ENCODE measurements at places on chromosomes 12 and 14.

- DNase-seq, result no peak
Observed at GRCh38 chr14:85482552-85482951, 47.4 kb upstream of the FLRT2 start.

GRCh38 chr12:131015581-131016337, 62.1 kb downstream of the ADGRD1 start:
- DNase-seq, result no peak

DNA sequence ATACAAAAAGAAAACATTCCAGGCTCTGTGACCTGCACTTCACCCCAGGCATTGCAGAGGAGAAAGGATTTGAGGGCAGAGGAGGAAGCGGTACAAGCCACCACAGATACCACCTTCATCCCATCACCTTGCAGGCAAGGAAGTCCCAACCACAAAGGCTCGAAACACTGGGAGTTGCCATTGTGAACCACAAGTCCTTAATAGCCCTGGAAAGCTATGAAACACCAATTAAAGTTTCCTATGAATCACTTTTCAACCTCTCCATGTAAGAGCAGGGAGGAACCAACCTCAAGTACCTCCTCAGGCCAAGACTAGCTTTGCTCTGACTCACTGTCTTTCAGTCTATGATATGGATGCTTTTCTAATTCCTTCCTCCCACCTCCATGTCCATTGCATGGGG, 27.0 kb downstream of the MAP3K9 start:
- DNase-seq, result no peak

- no peak for DNase-seq
Observed at GRCh38 chr12:12954356-12954755, 2.4 kb upstream of the GPRC5D start.

- DNase-seq, result no peak
Observed at GRCh38 chr14:101122237-101123141, 219.0 kb upstream of the RTL1 start.

DNA sequence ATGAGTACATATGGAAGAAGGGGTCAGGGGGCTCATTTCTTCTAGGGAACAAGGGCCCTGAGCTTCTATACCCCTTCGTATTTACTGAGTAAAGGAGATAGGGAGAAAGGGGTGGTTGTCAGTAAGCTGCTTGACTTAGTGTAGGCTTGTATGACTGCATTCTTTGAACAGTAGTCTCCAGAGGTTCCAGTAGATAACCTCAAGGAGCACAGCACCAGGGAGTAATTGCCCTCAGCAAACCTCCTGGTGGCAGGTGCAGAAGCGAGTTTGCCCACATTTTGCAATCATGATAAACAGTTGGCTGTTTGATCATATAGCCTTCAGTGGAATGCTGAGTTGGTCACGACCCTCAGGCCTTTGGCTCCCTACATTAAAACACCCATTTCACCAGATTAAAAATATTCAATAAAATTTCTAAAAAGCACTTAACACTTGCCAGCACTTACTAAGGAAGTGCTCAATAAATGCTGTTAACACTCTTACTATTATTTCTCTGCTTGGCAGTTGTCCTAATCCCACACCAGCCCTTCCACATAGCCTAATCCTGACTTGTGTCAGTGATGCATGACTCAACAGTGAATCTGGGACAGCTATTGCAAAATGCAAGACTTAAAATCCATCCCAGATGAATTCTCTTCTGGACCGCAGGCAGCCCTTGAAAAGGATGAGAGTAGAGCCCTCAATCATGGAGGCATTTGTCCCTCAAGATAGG, 3.7 kb upstream of the DHRS4L2 start:
- DNase-seq, result no peak

- DNase-seq, result no peak
Observed at GRCh38 chr14:100416921-100417860, 94.1 kb downstream of the SLC25A47 start.

DNA sequence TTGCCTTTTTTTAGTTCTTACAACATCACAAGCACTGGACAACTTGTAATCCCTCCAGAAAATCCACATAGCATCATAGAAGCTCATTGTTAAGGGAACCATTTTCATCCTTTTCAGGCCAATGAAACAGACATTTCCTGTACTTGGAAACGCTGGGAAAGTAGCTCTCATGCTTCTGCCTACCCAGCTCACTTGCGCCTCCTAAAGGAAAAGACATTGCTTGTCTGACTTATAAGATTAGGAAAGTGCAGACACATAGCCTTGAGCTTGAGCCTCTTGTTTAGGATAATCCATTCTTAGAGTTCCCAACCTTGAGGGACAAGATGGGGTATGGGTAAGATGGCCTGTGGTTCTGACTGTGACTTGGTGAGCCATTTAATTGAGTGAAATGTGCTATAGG, 589.5 kb downstream of the NOVA1 start:
- DNase-seq, result no peak

GRCh38 chr12:45257185-45257930, 41.5 kb downstream of the ANO6 start:
- DNase-seq, result no peak

DNA sequence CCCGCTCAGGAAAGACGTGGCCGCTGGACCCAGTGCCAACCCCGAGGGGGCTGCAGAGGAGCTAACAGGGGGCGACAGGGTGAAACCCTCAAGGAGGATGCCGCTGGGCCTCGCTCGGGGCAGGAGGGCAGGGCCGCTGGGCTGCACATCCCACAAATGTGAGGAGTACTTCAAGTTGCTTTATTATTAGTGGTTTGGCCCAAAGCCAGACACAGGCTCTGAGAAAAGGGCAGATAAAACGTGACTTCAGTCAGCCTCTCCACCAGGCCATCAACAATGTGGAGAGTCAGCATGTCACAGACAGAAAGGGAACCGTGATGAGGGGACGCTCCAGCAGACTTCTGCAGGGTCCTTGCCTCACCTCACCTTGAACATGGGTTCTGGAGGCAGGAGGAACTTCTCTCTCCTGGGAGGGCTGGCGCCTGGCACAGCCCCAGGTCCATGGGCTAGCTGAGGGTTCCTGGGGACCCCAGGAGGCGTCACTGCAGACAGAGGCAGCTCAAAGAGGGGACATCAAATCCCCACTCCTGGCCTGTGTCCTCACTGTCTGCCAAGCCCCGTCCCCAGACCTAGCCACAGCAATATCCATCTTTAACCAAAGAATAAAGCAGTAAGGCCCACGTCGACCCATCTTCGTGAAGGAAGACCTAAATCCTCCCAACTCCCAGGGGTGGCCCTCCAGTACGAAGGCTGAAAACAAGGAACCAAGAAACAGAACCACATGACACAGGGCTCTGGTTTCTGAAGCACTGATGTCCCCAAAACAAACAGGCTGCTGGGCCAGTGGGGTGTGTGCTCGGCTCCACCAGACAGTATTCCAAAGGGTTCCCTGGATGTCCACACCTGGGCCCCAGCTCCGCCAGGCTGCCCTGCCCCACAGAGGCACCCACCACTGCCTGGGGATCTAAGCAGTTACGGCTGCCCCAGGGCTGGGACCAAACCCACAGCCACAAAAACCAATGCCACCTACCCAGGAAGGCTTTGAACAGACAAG, 35.1 kb downstream of the CCDC85C start:
- DNase-seq, result no peak

DNA sequence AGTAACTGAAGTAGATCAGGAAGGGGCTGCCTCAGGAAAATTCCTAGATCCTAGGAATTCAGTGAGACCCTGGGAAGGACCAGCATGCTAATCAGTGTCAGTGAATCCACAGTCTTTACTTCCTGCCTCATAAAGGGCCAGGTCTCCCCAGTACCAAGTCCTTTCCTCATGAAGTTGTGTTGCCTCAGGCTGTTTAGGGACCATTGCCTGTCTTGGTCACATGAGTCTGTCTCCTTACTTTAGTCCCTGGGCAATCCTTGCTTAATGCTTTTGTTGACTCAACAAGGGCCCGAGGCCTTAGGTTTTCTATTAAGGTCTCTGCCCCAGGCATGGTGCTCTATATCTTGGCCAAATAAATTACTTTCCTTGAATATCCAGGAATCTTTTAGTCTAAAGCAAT, 16.1 kb upstream of the ATF1 start:
- no peak for DNase-seq

GRCh38 chr12:71186571-71187288, 28.9 kb upstream of the TSPAN8 start:
- DNase-seq, result no peak

GRCh38 chr12:106284358-106285105, 18.0 kb upstream of the TCP11L2 start:
- DNase-seq, result no peak
